ENCODE measurements at places on chromosomes 7 and 10.
A peak's percentile ranks its signal among the peaks of the same experiment; 100 is the strongest.

- no peak for DNase-seq
These were observed 23.0 kb downstream of the AKR1B15 start for GRCh38 chr7:134571746-134572461.

- DNase-seq: no peak
These were observed 83.4 kb downstream of the VOPP1 start for GRCh38 chr7:55488804-55489340.

GRCh38 chr10:72012796-72013195 lies 48.6 kb downstream of the CHST3 start:
- no peak for DNase-seq

DNA sequence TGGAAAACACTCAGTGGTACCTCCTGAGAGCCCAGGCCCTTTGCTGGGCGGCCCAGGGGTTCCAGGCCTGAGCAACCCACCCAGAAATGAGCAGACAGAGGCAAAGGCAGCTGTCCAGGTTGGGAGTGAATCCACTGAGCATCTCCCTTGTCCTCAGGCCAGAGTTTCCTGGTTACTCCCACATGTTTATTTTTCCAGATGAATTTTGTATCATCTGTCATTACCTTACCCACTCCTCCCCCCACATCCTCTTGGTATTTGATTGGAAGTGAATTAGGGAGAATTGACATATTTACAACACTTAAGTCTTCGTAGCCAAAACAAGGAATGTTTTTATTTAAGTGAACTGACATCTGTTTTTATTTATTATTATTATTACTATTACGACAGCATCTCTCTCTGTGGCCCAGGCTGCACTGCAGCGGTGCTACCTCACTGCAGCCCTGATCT lies 13.2 kb upstream of the LMBR1 start:
- no peak for DNase-seq

- no peak for DNase-seq
These were observed 81.3 kb upstream of the TNS3 start for GRCh38 chr7:47663213-47663612.

DNA sequence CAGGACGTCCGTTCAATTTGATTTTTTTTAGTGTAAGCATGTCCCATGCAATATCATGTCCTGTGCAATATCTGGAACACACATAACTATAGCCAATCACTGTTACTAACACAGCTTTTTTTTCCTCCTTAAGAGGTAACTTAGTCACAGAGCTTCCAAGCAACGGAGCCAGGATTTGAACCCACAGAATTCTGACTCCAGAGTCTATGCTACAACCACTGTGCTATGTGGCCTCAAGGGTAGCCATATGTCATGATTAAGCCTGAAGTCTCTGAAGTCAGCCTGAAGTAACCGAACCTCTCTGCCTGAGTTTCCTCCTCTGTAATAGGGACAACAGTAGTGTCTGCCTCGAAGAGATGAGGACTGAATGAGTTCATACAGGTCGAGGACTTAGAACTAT lies 42.2 kb upstream of the TCF7L2 start:
- DNase-seq: no peak

- no peak for DNase-seq
These were observed 89.3 kb downstream of the FANK1 start for GRCh38 chr10:125985557-125986240.

DNA sequence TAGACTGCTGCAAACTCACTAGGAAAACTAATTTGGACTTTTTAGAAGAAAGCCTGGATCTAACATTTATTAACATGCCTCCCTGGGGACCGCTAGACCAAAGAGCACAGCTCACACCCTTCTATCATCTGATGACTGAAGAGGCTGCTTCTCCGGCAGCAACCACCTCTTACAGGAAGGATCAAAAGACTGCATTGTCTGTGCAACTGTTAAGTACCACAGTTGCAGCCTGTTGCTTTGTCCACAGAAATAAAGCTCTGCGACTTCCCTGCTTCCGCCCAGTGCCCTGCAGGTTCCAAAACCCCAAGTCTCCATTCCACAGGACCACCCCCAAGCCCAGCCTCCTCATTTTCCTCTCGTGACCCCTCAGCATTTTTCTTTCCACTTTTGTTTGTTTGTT lies 14.0 kb upstream of the PODXL start:
- DNase-seq: no peak

- no peak for DNase-seq
These were observed 67.5 kb downstream of the PFKFB3 start for GRCh38 chr10:6269953-6270867.

GRCh38 chr7:68697796-68698280 lies 900.4 kb upstream of the AUTS2 start:
- no peak for DNase-seq

DNA sequence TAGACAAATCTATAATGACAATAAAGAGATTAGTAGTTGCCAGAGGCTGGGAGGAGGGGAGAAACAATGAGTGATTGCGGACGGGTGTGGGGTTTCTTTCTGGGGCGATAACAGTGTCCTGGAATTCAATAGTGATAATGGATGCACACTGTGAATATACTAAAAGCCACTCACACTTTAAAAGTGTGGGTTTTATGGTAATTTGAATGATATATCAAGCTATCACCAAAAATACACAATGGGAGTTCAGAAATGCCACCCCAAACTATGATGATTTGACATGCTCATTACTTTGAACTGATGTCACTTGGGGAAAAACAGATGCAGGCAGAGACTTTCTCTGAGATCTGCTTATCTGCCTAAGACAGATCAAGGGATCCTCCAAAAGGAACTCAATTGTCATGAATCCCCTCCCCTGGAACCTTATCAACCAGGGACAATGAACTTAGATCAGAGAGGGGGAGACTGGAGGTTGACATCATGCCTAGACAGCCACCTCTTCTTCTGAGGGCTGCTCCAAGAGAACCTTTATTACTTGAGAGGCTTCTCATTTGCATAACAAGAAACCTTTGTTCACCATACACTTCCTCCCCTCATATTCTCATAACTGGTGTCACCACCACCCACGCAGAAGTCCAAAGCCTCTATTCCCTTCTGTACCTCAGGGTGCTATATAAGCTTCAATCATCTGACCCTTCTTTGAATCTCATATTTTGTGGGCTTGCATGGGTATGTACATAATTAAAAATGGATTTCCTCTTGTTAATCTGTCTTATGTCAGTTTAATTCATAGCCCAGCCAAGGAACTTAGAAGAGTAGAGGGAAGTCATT lies 14.8 kb upstream of the ZC3HAV1 start:
- DNase-seq: no peak

GRCh38 chr7:44973610-44974401 lies 5.0 kb downstream of the MYO1G start:
- no peak for DNase-seq

GRCh38 chr7:11379641-11380040 lies 406.0 kb downstream of the PHF14 start:
- DNase-seq: no peak

DNA sequence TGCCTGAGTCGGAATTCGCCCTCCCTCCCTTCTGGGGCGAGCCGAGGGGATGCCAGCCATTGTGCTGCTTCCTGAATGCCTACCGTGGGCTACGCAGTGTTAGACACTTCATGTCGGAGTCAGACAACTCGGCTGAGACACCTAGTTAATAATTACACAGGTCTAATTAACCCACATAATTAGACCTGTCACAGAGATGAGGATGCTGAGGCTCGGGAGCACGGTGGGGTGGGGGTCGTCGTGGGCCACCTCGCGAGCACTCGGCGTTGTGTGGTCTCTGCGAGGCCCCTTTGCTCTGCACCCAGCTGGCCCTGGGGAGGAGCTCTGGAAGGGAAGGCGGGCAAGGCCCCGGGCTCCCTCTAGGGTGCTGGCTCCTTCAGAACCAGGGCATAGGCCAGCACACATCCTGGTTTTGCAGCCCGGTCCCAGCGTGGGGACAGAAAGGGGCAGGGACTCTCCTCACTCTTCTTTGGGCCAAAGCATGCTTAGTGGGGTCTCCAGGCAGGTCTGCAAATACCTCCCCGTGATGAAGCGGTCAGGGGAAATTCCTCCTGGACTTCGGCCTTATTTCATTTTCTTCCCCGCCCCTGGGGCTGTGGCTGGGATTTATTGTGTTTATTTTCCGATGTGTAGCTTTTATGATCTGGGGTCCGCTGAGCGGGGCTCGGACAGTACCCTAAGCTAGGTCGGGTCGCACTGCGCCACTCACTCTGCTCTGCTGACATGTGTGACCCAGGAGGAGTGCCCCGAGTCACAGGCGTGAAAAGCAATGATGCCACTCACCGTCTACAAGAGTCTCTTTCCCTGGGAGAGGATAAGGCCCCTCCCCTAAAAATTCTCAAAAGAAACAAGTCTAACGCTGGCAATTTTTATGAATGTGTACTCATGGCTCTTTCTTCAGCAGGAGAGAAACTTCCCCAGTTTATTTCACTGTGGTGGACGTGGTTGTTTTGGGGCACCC lies 4.9 kb upstream of the FOXL3 start:
- DNase-seq: no peak

GRCh38 chr7:101159696-101160674 lies 5.4 kb downstream of the VGF start:
- DNase-seq: no peak

DNA sequence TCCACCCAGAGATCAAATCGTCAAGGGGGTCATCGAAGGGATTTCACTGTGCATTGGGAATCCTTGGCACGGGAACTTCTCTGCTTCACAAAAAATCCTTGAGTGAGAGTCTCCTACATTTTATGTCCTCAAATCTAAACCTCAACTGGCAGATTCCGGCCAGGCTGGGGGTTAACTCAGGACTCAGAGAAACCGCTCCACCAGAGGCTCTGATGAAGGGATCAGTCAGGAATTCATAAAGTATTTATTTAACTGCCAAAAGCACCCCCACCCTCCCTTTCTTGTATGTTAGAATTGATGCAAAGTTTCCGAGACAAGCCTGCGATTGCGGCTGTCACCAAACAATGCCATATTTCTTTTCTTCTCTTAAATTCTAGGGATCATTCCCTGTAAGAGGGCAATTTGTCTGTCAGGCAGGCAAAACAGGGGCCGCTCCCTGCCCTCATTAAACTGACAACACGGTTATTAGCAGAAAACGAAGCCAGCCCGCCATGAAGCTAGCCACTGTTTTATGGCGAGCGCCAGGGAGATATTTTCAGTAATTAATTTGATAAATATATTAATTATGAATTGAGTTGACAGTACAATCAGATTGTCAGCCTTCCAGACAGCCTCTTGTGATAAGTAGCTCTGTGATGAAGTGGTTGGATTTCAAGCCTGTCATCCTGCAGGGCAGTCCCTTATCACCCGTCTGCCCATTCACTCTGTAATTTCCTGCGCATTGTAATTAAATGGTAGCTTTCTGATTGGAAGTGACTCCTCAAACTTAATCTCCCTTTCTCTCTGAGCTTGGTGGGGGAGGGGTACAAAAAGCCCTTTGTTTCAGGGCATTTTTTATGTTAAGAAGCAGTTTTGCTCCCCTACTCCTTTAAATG lies 153.0 kb upstream of the GPR26 start:
- no peak for DNase-seq

- no peak for DNase-seq
These were observed 1.6 kb downstream of the AVPI1 start for GRCh38 chr10:97685395-97685958.

DNA sequence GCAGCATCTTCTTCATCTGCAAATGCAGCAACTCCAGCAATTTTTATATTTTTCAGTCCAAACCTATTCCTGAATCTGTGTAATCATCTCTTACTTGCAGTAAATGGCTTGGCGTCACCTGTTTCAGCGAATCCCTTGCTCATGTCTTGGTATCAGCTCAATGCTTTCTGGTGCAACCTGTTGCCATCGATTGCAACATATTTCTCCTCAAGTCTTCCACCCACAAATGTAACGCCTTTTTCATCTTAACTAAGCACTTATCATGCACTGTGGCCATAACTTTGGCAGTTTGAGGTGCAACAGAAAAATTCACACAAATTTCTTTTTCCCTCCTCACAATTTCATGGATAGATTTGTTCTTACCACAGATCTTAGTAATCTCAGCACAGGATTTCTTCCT lies 168.3 kb downstream of the HERPUD2 start:
- DNase-seq: no peak

GRCh38 chr10:86594535-86594934 lies 59.8 kb upstream of the OPN4 start:
- DNase-seq: no peak

- no peak for DNase-seq
These were observed 614.7 kb downstream of the DNAJB6 start for GRCh38 chr7:157951300-157952049.

GRCh38 chr10:12958546-12959110 lies 42.9 kb downstream of the CCDC3 start:
- no peak for DNase-seq

DNA sequence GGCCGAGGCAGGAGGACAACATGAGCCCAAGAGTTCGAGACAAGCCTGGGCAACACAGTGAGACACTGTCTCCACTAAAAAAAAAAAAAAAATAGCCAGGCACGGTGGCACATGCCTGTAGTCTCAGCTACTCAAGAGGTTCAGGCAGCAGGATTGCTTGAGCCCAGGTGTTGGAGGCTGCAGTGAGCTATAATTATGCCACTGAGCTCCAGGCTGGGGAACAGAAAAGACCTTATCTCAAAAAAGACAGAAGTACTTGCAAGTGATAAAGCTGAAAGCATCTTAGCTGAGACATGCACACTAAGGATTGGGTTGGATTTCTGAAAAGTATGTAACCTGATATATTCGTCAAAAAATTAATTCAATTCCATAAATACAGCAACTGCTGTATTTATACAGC lies 68.4 kb downstream of the PPP1R3C start:
- no peak for DNase-seq

GRCh38 chr10:35758076-35758475 lies 116.0 kb upstream of the FZD8 start:
- DNase-seq: no peak

DNA sequence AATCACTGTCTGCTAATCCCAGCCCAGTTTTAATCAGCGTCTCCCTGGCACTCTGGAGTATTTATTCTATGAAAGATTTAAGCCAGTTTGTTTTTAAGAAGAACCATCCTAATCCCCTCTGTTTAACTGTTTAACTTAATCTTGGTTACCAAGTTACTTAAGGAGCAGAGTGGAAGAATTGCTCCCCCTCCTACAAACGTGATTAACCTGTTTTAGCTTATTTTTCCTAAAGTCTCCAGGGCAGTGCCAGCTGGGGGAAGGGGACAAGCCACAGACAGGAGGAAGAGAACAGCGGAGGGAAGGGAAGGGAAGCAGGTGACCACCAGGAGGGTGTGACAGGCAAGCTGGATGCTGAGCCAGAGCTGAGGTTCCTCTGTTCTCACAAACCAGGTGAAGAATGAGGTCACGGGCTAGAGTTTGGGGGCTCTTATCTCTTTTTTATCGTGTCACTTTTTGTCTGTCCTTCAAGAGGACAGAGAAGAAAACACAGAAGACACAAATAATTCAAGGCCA lies 1.7 kb downstream of the SLC13A4 start:
- no peak for DNase-seq

- DNase-seq: no peak
These were observed 18.4 kb upstream of the CCDC71L start for GRCh38 chr7:106679153-106679931.

DNA sequence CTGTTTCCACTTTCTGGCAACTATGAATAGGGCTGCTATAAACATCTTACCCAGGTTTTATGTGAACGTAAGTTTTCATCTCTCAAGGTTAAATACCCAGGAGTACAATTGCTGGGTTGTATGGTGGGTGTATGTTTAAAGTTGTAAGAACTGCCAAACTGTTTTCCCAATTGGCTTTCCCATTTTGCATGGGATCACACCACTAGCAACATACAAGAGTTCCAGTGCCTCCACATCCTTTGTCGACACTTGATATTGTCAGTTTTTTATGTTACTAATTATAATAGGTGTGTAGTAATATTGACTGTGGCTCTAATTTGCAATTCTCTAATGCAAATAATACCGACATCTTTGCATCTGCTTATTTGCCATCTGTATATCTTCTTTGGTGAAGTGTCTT lies 82.9 kb downstream of the SFMBT2 start:
- no peak for DNase-seq

- peak; percentile 34 for DNase-seq
These were observed 18.4 kb upstream of the MACROH2A2 start for GRCh38 chr10:70034232-70034631.

GRCh38 chr10:104331208-104331838 lies 6.9 kb downstream of the ITPRIP start:
- peak; percentile 93 for DNase-seq

All from NCI-H2081 (cell line).